Cardiac muscle cell (in vitro differentiated cells and primary cell): ENCODE measurements at places on chromosomes 13 and 19.
A peak's percentile ranks its signal among the peaks of the same experiment; 100 is the strongest.

DNA sequence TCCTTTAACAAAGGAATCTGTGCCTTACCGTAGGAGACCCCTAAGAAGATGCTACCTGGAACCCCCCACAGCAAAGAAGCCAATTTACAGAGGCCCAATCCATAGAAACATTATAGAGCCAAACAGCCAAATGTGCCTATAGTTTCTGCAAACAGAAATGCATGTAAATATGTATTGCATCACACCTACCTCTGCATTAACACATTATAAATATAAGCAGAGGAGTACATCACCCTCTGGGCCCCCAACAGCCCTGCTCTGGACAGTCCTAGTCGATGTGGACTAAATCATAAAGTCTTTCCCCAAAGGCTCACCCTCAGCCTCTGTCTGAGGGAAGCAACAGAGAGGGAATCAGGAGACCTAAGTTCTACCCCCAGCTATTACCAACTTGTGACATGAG, 25.7 kb downstream of the ZNF541 start:
- DNase-seq: no peak

- DNase-seq: no peak
These were observed 180.5 kb downstream of the ZNF737 start for GRCh38 chr19:20385061-20385460.

- peak; percentile 28 for DNase-seq
These were observed 19.7 kb downstream of the ZNF714 start for GRCh38 chr19:21101521-21102242.

- DNase-seq: no peak
These were observed 14.4 kb downstream of the MICOS13 start for GRCh38 chr19:5665781-5666513.

DNA sequence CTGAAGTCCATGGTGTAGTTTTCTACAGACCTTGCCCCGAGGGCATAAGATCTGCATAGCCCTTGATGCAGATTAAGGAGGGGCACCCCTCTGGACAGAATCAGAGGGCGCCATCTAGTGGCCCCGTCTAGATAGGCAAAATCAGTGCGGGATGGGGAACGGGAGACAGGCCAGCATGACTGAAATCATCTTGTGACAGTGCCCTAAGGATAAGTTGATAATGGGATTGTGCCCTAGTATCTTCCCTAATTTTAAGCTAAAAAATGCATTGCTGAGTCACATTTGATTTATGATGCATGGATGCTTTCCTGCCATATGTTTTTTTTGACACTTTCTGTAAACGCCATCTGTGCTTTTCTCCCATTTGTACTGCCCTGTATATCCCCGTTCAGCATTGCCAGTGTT, 19.0 kb upstream of the GPI start:
- DNase-seq: peak; percentile 68

GRCh38 chr19:56942756-56943155, 102.2 kb upstream of the PEG3 start:
- peak; percentile 1 for DNase-seq

GRCh38 chr19:280541-281009, 10.6 kb downstream of the PLPP2 start:
- DNase-seq: no peak

DNA sequence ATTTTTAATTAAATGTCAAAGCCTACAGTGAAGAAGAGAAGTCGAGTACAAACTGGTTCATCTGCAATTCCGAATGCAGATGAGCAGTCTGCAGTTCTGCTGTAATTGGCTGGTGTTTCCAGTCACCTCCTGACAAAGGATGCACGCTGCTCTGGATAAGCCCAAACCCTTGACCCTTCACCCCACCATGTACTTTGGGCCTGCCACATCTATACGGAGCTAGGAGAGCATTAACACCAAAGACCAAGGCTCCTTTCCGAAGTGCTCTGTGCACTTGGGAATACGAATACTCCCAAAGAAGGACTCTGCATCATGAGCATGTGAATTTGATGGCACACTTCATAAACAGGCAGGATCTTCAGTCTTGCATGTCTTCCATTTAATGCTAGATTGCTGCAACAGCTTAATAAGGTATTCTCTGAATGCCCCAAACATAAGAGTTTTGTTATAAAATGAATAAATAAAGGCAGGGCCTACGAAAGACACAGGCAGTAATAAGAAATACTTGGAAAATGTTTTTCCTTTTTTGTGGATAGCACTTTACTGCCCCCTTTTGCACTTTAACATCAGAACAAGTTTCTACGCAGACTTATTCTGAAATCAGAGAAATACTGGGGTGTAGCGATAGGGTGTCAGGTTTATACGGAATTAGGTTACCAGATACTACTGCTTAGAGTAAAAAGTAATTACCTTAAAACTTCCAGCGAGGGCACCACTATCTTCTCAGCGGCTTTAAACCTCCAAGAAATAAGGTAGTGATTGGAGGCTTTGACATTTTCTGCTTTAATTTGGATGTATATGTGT, 15.0 kb downstream of the EFNB2 start:
- DNase-seq: peak; percentile 24

- DNase-seq: no peak
These were observed 19.8 kb upstream of the KLHL1 start for GRCh38 chr13:70128098-70128497.
